Endothelial cell of umbilical vein (primary cell): ENCODE measurements at places on chromosomes 12 and 14. TPM values are rescaled to one million over a fixed set of nuclear protein-coding genes. Genes with fewer than 3 reads are reported as not detected.

DNA sequence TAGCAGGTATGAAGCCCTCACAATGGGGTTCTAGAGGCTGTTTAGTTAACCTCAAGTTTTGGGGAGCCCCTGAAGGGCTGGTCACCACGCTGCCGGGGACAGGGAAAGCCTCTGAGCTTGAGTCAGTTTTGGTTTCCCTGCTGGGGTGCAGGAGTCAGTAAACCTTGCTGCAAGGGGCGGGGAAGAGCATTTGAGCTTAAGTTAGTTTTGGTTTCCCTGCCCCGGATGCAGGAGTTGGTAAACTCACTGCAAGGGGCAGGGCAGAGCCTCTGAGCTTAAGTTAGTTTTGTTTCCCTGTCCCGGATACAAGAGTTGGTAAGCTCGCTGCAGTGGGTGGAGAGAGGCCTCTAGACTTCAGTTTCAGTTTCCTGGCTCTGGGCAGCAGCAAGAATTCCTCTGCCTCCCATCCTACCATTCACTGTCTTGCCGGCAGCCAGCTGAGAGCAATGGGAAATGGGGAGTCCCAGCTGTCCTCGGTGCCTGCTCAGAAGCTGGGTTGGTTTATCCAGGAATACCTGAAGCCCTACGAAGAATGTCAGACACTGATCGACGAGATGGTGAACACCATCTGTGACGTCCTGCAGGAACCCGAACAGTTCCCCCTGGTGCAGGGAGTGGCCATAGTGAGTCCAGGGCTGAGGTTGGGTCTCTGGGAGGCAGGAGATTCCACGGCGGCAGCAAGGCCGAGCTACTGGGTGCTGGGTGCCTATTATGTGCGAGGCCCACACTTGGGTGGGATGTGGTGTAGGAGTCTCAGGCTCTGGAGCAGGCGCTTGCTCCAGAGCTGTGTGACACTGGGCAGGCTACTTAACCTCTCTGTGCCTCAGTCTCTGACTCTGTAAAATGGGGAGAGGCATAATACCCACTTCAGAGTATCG lies at the start of gene OAS2:
TSS of gene OAS2 (plus strand) at position 357 of the 878 bp plus-strand sequence. CDS start at position 447, 90 bp downstream.
- DNase-seq: peak; percentile 51

- DNase-seq: no peak
Measured at GRCh38 chr14:101595349-101595748, 34.1 kb downstream of the DIO3 start.

- DNase-seq: no peak
Measured at GRCh38 chr12:75953312-75953906, 78.2 kb downstream of the PHLDA1 start.

GRCh38 chr12:57844709-57845477 lies 1.6 kb downstream of the CTDSP2 start:
- DNase-seq: peak; percentile 49

DNA sequence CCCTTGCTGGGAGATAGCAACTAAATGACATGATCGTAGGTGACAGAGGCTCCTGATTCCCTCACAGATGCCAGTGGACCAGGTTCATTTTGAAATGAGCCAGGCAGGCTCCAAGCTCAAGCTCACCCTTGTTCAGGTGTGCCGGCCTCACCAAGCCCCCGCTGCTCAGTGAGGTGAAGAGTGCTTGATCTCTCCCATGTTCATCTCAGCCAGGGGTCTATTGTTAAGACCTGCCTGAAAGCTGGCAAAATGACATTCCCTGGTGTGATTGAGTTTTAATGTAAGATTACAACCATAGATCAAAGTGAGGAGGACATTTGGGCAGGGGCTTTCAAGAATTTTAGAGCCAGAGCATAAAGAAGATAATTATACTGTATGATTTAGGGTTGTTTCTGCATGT lies 497.9 kb downstream of the EGLN3 start:
- no peak for DNase-seq

DNA sequence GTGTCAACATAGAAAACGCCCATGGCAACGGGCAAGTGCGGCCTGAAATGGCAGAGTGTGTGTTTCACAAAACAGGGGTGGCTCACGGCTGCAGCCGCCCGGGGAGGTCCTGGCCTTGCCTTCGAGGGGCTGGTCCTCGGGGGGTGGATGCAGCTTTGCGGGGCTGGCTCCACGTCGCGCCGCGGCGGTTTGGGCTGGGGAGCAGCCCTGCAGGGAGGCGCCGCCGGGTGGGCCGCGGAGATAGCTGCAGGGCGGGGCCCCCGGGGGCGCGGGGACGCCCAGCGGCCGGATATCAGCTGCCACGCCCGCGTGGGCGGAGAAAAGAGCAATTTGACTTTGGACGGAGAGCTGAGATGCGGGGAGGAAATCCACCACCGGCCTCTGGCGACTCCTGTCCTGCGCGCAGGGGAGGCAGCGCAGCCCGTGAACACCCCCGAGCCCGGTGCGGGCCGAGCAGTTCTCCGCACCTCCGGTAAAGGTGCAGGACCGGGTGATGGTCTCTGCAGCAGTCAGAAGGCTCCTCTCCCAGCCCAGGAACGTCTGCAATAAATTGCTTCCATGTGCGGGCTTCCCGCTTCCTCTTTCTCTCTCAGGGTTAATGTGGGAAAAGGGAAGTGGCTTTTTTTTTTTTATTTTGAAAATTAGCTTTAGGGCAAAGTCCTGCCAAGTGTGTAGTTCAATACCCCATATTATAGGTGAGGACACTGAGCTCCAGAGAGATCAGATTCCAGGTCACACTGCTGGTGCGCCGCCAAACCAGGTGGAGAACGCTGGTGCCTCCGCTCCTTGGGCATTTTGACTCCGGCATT lies 110.5 kb downstream of the ARF6 start:
- DNase-seq: peak; percentile 31

DNA sequence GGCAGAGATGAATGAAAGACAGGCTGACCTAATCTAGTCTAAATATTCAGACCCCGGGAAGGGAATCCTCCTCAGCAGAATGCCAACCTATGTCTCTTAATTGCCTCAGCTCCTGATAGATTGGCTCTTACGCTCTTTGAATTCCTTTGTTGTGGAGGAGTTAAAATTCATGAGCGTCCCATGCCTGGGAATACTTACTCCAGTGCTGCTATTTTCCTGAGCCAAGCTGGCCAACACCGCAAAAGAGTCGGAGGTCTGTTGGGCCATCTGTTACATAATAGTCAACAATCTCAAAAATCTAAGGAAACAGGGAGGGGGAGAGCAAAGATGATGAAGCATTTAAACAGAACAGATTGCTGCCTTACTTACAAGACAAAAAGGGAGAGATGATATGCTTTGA lies 182.8 kb downstream of the ASCL1 start:
- DNase-seq: no peak

- no peak for DNase-seq
Measured at GRCh38 chr14:74584951-74585350, 27.1 kb downstream of the LTBP2 start.

GRCh38 chr12:91604897-91605296 lies 422.3 kb upstream of the DCN start:
- DNase-seq: peak; percentile 6

DNA sequence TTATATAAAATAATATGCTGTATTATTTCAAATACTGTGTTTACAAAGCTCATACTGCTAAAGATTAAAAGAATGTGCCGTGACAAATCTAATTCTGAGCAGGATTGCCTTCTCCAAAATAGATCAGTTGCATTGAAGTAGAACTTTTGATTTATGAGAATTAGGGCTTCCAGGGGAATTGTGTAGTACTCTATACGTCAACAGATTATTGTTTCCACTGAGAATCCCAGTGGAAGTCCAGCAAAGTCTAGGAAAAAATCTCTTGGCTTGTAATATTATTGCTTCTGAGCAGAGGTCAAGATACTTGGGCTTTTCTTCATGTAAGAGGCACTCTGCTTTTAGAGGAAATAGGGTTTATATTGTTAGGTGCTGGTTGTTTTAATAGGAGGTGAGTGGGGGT lies 133.9 kb downstream of the TRHDE start:
- DNase-seq: no peak

DNA sequence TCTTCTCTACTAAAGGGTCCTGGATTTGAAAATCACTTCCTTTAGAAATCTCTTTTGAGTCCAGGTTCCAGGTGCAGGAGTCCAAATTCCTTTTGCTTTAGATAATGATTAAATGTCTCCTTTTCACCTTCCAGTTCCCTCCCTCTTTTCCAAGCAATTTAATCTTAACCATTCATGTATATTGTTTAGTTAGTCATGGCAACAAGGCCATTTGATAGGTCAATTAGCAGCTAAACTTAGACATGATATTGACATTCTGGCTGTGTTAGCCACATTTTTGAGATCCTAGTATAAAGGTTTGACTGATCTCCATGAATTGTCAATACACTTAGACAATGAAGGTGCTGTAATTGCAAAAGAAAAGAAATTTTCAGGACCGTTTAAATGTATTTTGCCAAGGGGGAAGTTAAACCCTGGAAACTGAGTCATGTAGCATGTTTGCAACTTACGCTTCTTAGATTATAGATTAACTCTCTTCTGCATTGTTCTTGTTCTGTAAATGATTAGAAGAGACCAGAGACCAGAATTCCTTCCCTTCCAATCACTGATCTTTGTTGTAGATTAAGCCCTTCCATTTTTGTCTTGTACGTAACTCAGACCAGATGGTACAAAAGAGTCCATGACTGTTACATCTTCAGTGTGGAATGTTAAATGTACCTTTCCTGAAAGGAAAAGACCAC lies 12.4 kb upstream of the C12orf75 start:
- DNase-seq: no peak

- DNase-seq: peak; percentile 81
Measured at GRCh38 chr12:14845350-14845750, 2.0 kb upstream of the ART4 start.

- peak; percentile 49 for DNase-seq
Measured at GRCh38 chr14:95701846-95702221, 12.1 kb downstream of the TCL1A start.

GRCh38 chr12:77813558-77813957 lies 17.1 kb upstream of the NAV3 start:
- no peak for DNase-seq

DNA sequence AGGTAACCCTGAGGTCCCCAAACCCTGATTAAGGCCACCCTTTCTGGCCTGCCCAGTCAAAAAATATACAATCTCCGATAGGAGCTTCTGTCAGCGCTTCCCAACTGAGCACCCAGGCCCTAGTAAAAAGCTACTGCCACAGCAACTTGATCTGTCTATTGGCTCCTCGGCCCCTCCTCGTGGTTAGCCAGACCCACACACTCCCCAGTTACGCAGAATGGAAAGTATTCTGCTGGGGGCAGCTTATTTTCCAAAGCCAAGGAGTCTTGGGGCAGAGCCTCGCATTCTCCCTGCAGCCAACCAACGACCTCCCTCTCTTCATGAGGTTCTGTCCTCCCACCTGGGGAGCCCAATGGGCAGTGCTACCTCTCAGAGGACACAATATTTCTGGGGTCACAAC lies 32.1 kb downstream of the FMNL3 start:
- DNase-seq: no peak

DNA sequence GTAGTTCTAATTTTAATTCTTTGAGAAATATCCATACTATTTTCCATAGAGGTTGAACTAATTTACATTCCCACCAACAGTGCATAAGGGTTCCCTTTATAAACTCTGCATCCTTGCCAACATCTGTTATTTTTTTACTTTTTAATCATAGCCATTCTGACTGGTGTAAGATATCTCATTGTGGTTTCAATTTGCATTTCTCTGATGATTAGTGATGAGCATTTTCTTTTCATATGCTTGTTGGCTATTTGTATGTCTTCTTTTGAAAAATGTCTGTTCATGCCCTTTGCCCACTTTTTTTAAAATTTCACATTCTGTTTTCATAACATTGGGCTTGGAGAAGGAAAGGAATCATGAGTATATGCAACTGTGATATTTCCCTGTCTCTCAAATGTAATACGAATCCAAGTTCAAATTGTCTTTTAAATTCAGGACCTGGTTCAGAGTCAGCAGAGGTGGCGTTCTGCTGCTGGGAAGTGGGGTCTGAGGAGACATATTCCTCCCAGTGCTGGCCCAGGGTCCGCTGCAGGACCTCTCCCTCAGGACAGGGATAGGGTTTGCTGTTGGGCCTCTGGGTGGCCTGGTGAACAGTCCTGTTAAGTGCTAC lies 81.2 kb upstream of the ETV6 start:
- DNase-seq: no peak

DNA sequence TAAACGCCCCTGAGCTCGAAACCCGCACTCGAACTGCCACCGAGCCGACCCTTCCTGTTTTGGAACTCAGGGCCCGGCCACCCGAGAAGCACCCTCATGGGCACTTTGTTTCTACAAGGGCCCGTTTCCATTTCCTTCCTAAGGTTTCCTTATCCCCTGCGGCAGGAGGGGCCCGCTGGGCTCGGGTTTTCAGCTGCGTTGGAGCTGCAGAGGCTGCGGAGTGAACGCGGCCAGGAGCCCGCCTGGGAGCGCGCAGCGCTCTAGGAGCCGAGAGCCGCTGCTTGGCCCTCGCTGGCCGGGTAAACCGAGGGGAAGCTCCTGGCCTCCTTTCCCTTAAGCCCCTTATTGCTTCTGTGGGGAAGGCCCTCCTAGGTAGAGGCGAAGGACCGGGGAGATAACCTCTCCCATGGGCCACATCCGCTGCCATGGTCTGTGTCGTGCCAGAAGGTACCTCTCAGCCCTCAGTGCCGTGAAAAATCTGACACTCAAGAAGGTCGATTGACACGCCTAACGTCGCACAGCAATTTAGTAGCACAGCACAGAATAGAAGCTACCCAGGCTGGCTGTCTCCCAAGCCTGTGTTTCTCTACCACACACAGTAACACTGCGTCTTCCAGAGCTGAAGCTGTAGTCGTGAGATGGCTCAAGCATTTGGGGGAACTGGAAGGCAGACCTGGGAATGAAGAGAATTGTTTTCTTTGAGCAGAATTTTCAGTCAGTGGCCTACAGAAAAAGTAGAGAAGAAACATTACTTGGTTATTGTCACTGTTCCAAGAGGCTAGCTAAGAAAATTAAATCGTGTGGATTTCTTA lies 12.9 kb upstream of the CALM1 start:
- peak; percentile 72 for DNase-seq

DNA sequence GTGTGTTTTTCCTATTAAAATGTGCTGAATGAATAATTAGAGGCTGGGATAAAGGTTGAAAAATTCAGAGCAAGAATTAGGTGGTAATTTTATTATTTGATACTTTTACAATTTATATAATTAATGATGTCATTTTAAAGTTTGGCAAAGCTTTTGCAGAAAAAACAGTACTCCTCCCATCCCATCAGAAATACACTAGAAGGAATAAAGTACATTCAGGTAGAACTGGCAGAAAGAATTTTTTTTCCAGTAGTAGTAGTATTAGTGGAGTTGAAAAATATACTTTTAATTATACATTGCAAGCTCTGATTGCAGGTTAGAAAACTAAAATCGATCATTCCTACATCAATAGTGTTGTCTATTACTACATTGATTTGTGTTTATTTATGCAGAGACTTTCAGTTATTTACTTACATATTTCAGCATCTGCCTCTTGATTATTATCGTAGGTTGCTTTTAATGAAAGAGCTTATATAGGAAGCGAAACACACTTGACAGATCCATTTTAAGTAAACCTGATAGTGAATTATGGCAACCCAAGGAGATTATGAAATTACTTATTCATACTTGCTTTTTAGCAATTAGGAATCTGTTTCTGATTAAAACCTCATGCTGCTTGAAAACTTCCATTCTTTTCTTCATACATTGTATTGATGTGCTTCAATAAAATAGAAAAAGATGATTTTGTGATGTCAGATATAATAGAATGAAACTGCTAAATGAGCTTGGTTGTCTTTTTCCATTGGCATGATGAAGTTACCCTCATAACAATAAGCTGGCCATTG lies 10.1 kb downstream of the FOXG1 start:
- DNase-seq: no peak

GRCh38 chr12:27906127-27906500 lies 66.4 kb downstream of the PTHLH start:
- no peak for DNase-seq

The ARF6 gene
- 19.3 and 21.7 TPM in 2 replicates for polyA plus RNA-seq

The CMA1 gene
- not detected in 2 replicates for polyA plus RNA-seq

The PROX2 gene
- 0.01 TPM in 1 of 2 replicates, not detected in the other for polyA plus RNA-seq

The PUS7L gene
- 1.7 and 1.8 TPM in 2 replicates for polyA plus RNA-seq

The GPD1 gene
- polyA plus RNA-seq: 0.07 and 0.10 TPM in 2 replicates

The ITGB7 gene
- 0.17 and 0.18 TPM in 2 replicates for polyA plus RNA-seq
